GM13977 (cell line): ENCODE measurements at places on chromosomes 3 and 15.

DNA sequence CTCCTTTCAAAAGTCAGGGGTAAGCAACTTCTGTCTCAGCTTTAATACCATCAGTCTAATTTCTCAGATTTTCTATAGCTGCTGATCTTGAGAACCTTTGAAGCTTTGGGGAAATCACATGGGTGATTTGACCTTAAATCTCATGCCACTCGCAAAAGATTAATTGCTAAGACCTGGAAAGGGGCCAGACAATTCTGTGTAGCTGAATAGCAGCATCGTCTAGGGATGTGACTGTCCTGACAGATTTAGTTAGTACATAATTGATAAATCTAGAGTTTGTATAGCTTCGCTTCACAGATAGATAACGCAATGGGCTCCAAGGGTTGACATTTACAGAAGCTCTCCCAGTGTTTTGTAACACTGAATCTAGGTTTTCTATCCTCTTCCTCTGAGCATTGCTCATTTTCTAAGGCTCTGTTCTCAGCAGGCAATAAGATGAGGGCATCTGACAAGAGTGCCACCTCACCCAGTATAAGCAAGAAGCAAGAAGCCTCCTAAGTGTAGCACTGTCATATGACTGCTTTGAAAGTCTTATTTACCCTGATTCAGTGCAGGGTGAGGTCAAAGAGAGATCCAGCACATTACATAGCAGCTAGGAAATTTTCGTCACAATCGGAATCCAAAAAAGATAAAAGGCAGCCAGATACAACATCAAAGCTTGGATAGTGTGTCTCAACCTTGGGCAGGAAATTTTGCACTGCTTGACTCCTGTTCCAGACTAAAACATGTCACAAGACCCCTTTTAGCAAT lies 47.7 kb upstream of the DUT start:
- DNase-seq, result no peak

DNA sequence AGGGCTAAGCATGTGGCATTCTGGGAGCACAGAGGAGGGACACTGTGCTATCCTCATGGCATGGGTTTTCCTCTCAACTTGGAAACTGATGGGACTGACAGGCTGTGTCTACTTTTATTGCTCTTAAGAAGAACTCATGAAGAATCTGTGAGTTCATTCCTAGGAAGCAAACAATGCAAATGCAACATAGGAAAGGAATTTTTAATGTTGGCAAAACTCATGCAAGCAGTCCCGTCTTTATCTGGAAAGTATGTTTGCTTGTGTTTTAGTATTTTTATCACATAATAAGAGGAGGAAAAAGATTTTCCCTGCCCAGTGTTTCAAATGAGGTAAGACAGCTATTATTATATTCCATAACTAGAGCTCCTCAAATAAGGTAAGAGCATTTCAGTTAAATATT lies 89.7 kb downstream of the TRIM42 start:
- no peak for DNase-seq

GRCh38 chr3:29144361-29144760 lies 136.5 kb upstream of the RBMS3 start:
- DNase-seq, result no peak

- DNase-seq, result no peak
Observed at GRCh38 chr3:191770541-191770940, 309.6 kb downstream of the PYDC2 start.

DNA sequence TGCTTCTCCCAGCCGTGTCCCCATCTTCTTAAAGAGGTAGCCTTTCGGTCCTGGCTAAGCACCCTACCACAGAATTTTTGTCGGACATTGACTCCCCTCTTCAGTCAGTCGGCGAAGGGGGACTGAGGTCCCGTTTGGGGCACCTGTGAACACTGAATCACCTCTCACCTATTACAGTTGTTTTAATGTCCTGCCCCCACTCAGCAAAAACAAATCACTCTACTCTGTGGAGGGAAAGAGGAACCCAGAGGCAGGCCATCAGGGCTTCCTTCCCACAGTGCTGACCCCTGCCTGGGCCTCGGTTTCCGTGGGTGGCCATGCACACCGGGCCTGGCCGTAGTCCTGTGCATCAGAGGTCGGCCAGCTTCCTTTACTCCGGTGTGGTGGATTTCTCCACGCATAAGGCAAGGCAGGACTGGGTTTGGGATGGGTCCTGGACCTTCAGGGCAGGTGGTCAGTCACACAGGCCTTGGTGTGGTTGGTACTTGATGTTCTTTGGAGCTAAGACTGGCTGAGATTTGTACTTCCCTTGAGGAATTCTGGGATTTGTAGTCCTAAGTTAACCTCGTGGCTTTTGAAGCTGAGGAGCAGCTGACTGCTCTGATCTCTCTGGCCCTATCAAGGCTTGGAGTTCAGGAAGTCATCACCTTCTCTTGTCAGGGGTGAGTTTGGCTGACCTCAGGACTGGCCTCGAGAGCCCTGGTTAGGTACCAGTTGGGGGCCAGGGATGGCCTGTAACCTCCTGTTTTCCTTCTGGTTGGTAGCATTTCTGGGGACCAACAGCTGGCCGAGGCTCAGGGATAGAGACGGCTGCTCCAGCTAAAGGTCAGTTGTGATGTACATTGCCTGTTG lies 627 bp upstream of the FAM131A start:
- peak; percentile 71 for DNase-seq

DNA sequence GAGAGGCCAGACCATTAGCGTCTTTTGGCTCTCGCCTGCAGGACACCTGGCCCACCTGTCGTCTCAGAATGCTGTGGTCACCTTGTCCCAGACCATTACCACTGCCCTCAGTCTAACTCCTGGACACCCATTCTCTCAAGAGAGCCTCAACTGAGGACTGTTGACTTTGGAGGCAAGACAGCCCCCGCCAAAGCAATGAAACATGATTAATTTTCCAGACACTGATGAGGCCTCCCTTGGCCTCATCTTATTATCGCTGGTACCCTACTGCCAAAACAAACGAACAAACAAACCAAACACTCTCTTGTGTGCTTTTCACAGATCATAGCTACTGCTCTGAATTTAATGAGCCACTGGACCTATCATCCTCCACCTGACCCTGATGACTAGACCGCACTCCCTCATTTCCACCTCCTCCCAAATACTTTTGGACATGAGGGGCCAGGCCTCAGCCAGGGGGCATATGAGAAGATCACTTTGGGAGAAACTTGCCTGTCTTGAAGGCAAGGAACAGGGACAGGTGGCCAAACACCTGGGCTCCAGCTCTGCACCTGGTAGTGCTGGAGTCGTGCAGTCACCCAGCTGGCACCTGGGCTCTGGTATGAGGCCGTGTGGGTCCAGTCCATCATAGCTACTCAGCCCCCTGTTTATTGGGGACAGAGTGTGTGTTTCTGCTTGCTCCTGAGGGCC lies 27.6 kb downstream of the ALS2CL start:
- DNase-seq, result no peak

DNA sequence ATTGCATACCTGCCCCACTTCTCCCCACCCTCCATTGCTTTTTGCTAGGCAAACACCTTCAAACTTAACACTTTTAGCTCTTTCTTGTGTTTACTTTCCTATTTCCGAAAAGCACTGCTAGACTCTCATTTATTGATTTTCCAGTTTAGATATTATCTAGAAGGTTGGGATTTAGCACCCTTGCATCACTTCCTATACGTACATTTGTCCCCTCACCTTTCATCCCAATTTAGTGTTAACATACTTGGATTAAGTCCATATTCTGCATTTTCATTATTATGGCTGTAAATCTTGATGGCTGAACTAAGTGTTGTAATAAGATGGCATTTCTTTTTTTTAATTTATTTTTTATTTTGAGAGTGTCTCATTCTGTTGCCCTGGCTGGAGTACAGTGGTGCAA lies 39.5 kb downstream of the GOLGA6L10 start:
- DNase-seq, result no peak

GRCh38 chr3:2568929-2569328 lies 470.3 kb downstream of the CNTN4 start:
- DNase-seq, result no peak

DNA sequence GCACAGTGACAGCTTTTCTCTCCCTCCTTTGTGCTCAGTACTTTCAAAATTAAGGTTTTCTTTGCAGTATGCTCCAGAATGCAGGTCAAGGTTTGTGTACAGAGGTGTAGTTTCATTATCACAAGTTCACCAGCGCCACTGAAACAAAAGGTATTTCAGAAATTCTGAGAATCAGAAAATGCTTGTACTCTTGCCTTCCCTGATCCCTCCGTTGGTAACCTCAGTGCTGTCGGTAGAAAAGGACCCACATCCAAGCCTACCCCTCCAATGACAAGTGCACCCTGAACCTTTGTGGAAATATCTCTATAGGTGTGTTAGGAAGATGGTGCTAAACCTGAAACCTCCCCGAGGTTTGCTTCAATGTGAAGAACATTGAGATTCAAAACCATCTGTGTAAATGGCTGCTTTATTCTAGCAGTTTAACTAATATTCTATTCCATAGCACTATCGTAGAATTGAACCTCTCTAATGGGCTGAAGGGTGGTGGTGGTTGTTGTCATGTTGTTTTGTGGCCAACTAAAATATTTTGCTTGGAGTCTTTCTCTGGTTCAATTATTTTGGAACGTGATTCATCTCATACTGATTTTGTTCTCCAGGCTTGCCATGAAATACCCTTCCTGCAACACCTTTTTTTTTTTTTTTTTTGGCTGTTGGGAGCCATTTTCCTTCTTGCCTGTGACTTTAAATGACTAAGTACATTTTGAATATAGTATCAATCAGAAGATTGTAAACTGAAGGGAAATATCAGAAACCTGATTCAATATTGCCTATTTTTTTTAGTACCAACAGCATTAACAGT lies 20.7 kb downstream of the ZBTB38 start:
- DNase-seq, result no peak

GRCh38 chr15:64878705-64879104 lies 33.0 kb upstream of the ANKDD1A start:
- DNase-seq, result no peak

DNA sequence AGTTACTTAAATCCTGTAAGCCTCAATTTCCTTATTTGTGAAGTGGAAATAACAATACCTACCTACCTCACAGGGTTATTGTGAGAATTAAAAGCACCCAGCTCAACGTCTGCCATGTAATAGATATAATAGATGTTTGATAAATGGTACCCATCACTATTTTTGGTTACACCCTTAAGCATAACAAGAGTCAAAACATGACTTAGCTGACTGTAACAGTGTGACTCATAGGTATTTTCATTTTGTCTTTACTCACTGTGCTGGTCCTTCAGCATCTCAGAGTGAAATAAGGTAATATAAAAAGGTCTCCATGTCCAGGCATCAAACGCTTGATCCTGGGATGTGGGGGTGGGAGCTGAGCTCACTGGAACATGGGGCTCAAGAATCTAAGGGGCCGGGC lies 3.1 kb downstream of the CPLX3 start:
- peak; percentile 61 for DNase-seq

GRCh38 chr15:71279757-71280141 lies 164.5 kb downstream of the THSD4 start:
- no peak for DNase-seq

DNA sequence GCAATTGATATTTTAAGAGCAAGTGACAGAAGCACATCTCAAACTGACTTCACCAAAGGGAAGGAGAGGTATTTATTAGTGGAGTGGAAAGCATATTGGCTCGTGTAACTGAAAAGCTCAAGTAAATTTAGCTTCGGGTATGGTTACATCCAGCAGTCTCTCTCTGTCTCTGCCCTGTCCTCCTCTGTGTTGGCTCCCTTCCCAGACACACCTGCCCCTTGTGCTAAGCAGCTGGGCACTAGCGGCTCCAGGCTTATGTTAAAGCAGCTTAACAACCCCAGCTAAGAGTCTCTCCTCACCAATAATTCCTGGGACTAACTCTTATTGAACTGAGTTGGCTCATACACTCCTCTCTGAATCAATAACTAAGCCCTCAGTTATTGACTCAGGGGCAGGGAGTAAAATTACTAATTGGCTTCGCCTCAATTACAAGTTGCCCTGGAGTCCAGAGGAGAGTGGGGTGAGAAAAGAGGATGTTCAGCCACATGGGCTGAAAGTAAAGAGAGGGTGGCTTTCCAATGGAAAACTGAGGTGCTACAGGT lies 12.8 kb upstream of the SH3BP5 start:
- no peak for DNase-seq

- DNase-seq, result no peak
Observed at GRCh38 chr15:65050270-65050669, 5.1 kb downstream of the SLC51B start.

GRCh38 chr3:40864146-40864782 lies 335.0 kb upstream of the CTNNB1 start:
- DNase-seq, result no peak

GRCh38 chr15:90099868-90100831 lies 2.1 kb downstream of the IDH2 start:
- no peak for DNase-seq

DNA sequence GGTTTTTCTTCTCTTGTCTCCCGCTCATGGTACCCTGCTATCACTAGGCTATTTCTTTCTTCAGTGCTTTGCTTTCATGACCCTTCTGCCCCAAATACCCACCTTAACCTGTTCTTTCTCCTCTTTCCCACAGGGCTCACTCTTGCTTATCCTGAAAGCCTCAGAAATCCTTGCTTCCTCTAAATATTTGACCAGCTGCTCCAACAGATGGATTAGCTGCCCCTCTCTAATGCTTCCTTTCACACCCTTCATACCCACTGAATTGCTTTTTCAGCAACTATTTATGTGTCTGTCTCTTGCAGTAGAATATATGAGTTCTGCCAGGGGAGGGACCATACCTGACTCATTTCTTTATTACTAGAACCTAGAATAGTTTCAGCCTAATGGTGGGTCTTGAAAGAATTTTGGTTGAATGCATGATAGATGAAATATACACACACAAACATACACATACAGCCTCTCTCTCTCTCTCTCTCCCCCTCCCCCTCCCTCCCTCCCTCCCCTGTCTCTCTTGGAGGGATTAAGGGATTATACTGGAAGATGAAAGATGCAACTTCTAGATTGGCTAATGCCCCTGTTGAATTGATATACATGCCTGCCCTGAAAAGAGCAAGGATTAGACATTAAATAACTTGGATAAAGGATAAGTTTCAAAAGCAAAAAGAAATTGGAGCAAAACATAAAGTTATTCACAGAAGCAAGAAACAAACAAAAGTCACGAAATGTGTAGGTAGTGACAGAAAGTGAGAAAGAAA lies 95.0 kb upstream of the GADL1 start:
- no peak for DNase-seq

- DNase-seq, result no peak
Observed at GRCh38 chr15:32784581-32784980, 66.8 kb downstream of the GREM1 start.

GRCh38 chr3:98734306-98734705 lies 28.8 kb upstream of the ST3GAL6 start:
- DNase-seq, result no peak

GRCh38 chr3:61912158-61912557 lies 350.8 kb downstream of the PTPRG start:
- DNase-seq, result no peak

- DNase-seq, result no peak
Observed at GRCh38 chr3:175558261-175558660, 699.1 kb downstream of the NAALADL2 start.

GRCh38 chr3:149967086-149967685 lies 3.5 kb downstream of the PFN2 start:
- DNase-seq, result no peak

DNA sequence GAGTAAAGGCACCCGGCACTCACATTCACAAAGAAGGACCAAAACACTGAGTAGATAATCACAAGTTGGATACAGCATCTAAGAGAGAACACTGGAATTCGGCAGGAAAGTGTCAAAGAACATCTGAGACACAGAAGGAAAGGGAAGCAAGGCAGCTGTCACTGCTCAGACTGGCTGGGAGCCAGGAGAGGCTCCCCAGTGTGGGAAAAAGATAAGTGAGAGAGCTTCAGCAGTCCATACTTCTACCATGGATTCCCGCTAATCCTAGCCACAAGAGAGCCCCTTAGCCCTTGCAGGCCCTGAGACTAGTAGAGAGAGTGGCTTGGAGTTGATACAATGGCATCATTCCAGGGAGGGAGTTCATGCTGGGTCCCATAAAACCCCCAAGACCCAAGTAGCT lies 36.7 kb upstream of the CP start:
- no peak for DNase-seq
